Metanephros (tissue), 2 donors: ENCODE measurements at places on chromosomes 3 and 15. TPM values are rescaled to one million over a fixed set of nuclear protein-coding genes. Genes with fewer than 3 reads are reported as not detected.

Gene CEP70
- 37.4 TPM for total RNA-seq

Gene MAGI1
- total RNA-seq, result 54.2 TPM

Gene MRAS
- total RNA-seq, result 31.3 TPM

Gene PARP15
- total RNA-seq, result 1.6 TPM

Gene TRPM1
- total RNA-seq, result 0.41 TPM

Gene IRAK2
- 2.7 TPM for total RNA-seq
